ENCODE measurements at places on chromosomes 11 and 22. TPM values are rescaled to one million over a fixed set of nuclear protein-coding genes. Genes with fewer than 3 reads are reported as not detected.
A peak's percentile ranks its signal among the peaks of the same experiment; 100 is the strongest.

- peak; percentile 33 for DNase-seq
These were observed 32.3 kb downstream of the AMOTL1 start for GRCh38 chr11:94800414-94800813.

DNA sequence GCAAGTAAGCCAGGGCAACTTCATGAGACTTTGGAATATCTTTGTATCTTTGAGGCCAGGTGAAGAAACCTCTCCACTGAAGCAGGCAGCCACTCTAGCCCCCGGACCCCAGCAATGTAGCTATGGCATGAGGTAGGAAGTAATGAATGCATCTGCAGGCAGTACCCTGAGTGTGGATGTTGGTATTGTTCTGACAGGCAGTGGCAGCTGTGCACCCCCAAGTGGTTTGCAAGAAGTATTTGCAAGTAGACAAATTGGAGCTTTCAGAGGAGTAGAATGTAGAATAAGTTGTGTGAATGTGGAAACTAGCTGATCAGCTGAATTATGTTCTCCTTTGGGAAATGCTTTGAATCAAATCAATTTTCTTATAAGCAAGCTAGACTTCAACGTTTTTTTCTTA, 194.4 kb upstream of the PGR start:
- no peak for DNase-seq

- no peak for DNase-seq
These were observed 17.4 kb downstream of the ARVCF start for GRCh38 chr22:19998991-19999820.

- peak; percentile 65 for DNase-seq
These were observed 14.5 kb downstream of the MUC2 start for GRCh38 chr11:1088927-1089737.

- DNase-seq, result peak; percentile 48
These were observed 734 bp upstream of the TMEM123 start for GRCh38 chr11:102453302-102453695.

MYRF gene
- polyA plus RNA-seq, result 29.8 TPM

CCDC73 gene
- polyA plus RNA-seq, result 0.10 TPM

DNA sequence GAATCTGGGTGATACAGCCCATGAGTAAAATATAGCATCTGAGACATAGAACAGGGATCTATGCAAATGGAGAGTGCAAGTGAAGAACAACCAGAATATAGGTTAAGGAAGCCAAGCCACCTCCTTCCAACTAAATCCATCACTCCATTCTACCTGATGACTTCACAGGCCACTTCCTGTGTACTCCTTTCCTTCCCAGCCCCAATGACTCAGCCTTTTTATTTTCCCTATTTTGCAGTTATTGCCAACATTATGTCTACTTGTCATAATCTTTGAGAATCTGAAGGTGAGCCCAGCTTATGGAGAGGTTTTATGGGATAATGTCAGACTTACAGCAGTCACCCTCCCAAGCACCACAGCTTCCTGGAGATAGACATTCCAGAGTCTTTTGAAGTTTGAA, 1.4 kb upstream of the OR52M1 start:
- no peak for DNase-seq

GRCh38 chr11:74522776-74523175, 29.3 kb upstream of the LIPT2 start:
- DNase-seq, result no peak

DNA sequence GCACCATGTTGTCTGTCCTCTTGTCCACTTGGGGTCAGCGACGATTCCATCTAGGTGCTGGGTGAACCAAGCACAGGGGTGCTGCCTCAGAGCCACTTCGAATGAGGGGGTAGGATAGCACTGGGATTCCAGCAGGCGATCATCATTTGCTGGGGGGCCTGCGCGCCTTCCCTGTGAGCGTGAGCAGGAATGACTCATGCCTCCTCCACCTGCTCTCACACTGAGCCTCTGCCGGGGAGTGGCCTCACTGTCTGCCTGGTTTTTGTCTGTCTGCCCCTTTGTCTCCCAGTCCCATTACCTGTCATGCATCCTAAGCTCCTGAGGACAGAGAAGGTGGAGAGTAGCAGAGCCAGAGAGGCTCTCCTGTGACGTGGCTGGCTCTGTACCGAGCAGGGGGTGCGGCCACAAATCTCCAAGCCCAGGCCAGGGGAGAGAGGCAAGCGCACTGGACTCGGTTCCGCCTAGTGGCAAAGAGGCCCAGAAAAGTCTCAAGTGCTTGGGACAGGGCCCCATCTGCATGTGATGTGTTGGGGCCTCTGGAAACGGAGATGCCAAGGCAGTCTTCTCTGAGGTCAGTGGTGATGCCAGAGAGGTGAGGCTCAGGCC, 30.8 kb downstream of the RSPH14 start:
- no peak for DNase-seq

DNA sequence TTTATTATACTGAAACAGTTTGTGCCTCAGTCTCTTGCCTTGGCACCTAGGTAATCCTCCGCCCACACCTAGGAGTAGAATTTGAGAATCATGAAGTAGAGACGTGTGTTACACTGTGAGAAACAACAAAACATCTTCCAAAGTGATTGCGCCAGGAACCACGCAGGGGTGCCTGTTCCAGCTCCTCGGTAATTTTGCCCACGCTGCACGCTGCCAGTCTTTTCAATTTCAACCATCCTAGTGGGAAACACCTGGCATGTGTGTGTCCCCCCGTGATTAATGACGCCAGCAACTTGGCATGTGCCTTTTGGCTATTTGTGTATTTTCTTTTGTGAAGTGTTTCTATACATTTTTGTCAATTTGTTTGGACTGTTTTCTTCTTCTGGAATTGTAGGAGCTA, 919.1 kb downstream of the BRD1 start:
- DNase-seq, result no peak

- no peak for DNase-seq
These were observed 911.9 kb downstream of the OPCML start for GRCh38 chr11:132620423-132620822.

GRCh38 chr22:49483946-49484345, 343.7 kb downstream of the BRD1 start:
- DNase-seq, result no peak

PGA5 gene
- polyA plus RNA-seq, result 0.40 TPM

- no peak for DNase-seq
These were observed 457.3 kb downstream of the TBC1D22A start for GRCh38 chr22:47219789-47220188.

DNA sequence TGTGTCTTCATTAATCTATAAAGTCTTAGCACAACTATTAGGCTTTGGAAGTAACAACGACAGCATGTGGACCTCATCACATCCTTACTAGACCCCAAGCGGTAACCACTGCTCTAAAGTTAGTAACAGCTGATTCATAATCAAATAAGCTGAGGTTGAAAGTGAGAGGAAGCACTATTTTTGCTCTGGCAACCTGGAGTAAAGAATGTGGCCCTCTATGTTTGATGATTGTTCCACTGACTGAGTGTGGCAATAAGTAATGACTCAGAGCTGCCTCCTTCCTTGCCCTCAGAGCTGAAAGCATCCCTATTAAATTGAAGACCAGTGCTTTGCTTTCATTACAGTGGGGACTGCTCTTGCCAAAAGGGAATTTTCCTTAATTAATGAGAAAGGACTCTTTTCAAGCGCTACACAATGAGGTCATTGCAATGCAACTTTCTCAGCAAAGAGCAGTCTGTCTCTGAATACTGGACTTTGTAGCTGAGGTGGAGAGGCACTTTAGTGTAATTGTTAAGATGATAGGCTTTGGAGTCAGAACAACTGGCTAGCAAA, 906.1 kb upstream of the RAG2 start:
- no peak for DNase-seq

PKDREJ gene
- 0.74 TPM for polyA plus RNA-seq

GRCh38 chr22:16783930-16784354, 41.3 kb downstream of the XKR3 start:
- no peak for DNase-seq

GRCh38 chr11:119854521-119854920, 125.5 kb upstream of the NECTIN1 start:
- DNase-seq, result no peak

GRCh38 chr11:58526721-58527120, 18.8 kb upstream of the OR5B21 start:
- DNase-seq, result no peak

CRYBA4 gene
- 0.49 TPM for polyA plus RNA-seq

GRCh38 chr11:74330075-74330858, 18.8 kb upstream of the P4HA3 start:
- no peak for DNase-seq

GRCh38 chr11:17827006-17827405, 92.4 kb downstream of the KCNC1 start:
- no peak for DNase-seq

- no peak for DNase-seq
These were observed 14.6 kb downstream of the UBASH3B start for GRCh38 chr11:122670131-122670530.

DNA sequence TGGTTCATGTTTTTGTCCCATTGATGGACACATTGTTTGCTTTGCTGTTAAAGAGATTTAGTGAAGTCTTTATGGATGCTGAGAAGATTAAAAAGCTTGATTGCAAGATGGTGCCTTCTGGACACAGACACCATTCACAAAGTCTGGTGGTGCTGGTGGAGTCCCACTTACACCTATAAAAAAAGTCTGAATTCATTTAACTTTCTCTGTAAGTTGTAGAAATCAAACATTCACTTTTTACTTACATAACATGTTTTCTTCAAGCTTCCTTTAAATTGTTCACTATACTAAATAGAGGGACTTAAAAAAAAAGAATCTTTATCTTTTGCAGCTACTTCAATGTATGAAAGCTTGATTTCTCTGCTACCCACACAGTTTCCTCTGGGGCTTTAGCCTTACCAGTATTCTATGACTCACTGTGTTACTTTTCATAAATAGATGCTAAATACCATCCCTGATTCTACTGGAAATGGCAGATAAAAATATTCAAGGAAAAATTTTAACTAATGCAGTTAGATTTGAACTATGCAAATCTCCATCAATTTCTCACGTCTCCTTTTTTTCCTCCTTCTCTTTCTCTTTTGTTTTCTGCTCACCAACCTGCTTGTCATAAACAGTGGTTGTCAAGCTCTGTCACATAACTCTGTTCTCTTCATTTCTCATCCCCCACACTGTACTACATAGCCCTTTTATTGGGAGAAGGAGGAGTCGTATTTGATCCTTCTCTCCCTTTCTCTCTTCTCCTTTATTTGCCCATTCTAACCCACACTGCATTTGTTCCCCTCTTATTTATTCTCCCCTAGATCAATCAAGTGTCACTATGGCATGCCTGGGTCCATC, 89.7 kb downstream of the FAM76B start:
- no peak for DNase-seq

DNA sequence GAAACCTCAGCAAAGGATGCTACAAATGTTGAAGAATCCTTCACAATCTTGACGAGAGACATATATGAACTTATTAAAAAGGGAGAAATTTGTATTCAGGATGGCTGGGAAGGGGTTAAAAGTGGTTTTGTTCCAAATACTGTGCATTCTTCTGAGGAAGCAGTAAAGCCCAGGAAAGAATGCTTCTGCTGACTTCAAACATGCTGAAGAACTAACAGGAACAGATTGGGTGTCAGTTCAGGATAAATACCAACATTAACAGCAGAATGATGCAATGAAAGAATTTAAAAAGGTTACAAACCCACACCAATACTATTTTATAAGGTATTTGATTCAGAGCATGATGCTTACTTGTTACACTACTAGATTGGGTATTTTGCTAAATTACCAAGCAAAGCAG, 33.9 kb downstream of the RAB39A start:
- DNase-seq, result no peak

GRCh38 chr22:47174671-47175112, 412.2 kb downstream of the TBC1D22A start:
- no peak for DNase-seq

- DNase-seq, result no peak
These were observed 1363.4 kb downstream of the BRD1 start for GRCh38 chr22:48464246-48464645.

DNA sequence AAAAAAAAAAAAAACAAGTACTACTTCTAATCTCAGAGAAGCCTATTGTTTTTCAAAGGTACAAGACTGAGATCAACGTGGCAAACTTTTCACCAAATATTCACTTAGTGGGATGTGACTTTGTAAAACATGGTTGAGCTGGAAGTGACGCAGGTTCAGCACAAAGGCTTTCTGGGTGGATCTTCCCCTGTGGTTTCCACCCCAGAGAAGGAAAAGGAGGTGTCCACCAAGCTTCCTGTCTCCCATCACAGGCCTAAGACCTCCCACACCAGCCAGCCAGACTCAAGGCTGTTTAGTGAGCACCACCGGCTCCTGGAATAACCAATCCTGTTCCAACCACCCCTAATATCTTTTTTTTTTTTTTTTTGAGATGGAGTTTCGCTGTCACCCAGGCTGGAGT, 5.7 kb downstream of the TMEM184B start:
- peak; percentile 48 for DNase-seq

DNA sequence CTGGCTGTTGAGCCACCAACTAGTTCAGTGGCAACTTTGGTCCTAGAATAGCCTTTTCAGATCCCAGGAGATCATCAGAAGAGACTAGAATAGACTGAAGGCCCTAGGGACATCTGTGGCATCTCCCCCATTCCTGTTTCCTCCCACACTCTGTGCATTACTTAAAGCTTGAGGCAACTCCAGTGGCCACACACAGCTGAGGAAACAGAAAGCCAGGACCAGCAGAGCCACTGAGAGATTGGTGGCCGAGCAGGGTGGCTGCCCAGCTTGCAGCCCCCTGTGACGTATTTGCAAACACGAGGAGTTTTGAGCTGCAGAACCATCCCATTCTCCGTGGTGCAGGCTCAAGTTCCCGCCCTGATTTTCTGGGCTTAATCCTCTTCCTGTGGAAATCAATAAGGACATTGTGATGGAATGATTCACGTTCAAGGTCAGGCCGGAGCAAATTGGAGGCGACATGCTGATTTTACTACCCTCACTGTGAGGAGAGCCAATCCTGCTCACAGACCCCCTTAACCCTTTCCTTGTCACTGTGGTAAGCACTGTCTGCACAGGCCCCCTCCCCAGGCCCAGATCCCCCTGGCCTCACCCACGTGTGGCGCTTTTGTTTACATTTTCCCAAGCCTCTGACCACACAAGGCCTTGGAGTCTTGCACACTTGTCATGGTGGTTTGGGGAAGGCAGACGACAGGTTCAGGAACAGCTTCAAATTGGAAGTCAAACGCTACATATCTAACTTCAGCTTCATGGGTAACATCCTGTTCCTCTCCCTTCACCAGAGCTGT, 69.1 kb upstream of the MYOD1 start:
- no peak for DNase-seq

PIH1D2 gene
- 5.9 TPM for polyA plus RNA-seq

PLAAT5 gene
- polyA plus RNA-seq, result 1.3 TPM

Measured in left lung (tissue), 14 donors.